Activated T-helper 2 cell treated with anti-CD3 and anti-CD28 coated beads, Interferon-gamma antibody, Interleukin-2, Interleukin-4, amounts not matched to agents 10 μg/mL and 5 μg/mL and 100 μg/mL, durations not matched to agents 14 hours and 24 hours and 36 hours (primary cell): ENCODE measurements at places on chromosomes 11 and 22. TPM values are rescaled to one million over a fixed set of nuclear protein-coding genes. Genes with fewer than 3 reads are reported as not detected.

Gene RASGRP2
- 19.6 and 20.9 TPM in 2 replicates for total RNA-seq

Gene CCT8L2
- total RNA-seq, result not detected in 2 replicates

Gene ZNF280B
- 3.6 and 3.7 TPM in 2 replicates for total RNA-seq

- peaks cover 13% of the 10 kb centered on the region for H3K36me3 ChIP-seq
- H3K27ac ChIP-seq, result peak overlapping the region; percentile 83
- H3K4me3 ChIP-seq, result peak overlapping the region; percentile 97
These were observed 571 bp downstream of the C11orf24 start for GRCh38 chr11:68271023-68271780.

DNA sequence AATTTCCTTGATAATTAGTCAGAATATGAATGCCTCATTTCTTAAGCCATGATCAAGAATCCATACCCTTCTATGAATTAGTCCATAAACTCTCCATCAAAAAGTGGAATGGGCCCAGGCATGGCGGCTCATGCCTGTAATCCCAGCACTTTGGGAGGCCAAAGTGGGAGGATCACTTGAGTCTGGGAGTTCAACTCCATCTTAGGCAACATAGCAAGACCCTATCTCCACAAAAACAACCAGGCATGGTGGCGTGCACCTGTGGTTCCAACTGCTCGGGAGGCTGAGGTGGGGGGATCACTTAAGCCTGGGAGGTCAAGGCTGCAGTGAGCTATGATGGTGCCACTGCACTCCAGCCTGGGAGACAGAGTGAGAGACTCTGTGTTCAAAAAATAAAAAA, 52.1 kb upstream of the SHANK2 start:
- no peaks in the 10 kb centered on the region for H3K36me3 ChIP-seq
- no peak for DNase-seq
- H3K27me3 ChIP-seq, result no peaks in the 10 kb centered on the region
- H3K27ac ChIP-seq, result no peak overlapping the region
- H3K4me3 ChIP-seq, result no peak overlapping the region

GRCh38 chr11:120834686-120835210, 189.2 kb upstream of the TBCEL start:
- peaks cover 14% of the 10 kb centered on the region for H3K27me3 ChIP-seq
- DNase-seq, result no peak

GRCh38 chr11:17273211-17273610, 3.3 kb upstream of the NUCB2 start:
- DNase-seq, result no peak
- no peak overlapping the region for H3K27ac ChIP-seq
- no peak overlapping the region for H3K4me3 ChIP-seq
- peaks cover 5% of the 10 kb centered on the region for H3K36me3 ChIP-seq
- peaks cover 37% of the 10 kb centered on the region for H3K4me1 ChIP-seq
- peaks cover 7% of the 10 kb centered on the region for H3K27me3 ChIP-seq
